Left renal pelvis (tissue), 4 donors: ENCODE measurements at places on chromosomes 7 and 10. TPM values are rescaled to one million over a fixed set of nuclear protein-coding genes. Genes with fewer than 3 reads are reported as not detected.

The LDB3 gene
- 0.87 TPM for polyA plus RNA-seq

The KCP gene
- 13.0 TPM for polyA plus RNA-seq

The SHTN1 gene
- polyA plus RNA-seq = 8.8 TPM

The ZPBP gene
- 0.39 TPM for polyA plus RNA-seq

The STEAP1 gene
- polyA plus RNA-seq = 12.8 TPM
